ENCODE measurements at places on chromosomes 7 and 10.

DNA sequence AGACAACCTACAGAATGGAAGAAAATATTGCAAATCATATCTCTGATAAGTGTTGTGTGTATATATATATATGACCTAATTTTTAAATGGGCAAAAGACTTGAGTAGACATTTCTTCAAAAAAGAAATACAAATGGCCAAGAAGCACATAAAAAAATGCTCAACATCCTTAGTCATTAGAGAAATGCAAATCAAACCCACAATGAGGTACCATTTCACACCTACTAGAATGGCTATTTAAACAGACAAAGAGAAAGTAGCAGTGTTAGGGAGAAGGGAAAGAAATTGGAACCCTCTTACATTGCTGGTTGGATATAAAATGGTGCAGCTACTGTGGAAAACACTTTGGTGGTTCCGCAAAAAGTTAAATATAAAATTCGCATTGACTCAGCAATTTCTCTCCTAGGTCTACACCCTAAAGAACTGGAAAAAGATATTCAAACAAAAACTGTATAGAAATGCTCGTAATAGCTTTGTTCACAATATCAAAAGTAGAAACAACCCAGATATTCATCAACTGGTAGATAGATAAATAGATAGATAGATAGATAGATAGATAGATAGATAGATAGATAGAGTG lies 16.3 kb downstream of the ACSL5 start:
- DNase-seq = no peak

- no peak for DNase-seq
These were observed 36.7 kb downstream of the PFKFB3 start for GRCh38 chr10:6239213-6239991.

GRCh38 chr7:133376514-133376913 lies 123.6 kb downstream of the EXOC4 start:
- no peak for DNase-seq

DNA sequence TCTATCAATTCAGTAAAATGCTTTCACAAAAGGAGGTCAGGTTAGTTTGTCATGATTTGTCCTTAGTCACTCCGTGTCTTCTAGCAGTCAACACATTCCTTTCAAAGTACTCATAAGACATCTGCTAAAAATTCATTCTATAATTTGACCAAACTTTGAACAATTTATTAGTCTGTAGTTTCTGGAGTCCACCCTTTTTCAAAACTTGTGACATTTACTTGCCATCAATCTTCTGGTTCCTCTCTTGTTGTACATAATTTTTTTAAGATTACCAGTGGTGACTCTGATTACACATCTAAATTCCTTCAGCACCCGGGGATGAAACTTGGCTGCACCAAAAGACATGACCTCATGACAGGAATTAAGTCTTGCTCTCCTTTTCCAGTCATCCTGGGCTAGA lies 130.1 kb downstream of the NEBL start:
- no peak for DNase-seq

DNA sequence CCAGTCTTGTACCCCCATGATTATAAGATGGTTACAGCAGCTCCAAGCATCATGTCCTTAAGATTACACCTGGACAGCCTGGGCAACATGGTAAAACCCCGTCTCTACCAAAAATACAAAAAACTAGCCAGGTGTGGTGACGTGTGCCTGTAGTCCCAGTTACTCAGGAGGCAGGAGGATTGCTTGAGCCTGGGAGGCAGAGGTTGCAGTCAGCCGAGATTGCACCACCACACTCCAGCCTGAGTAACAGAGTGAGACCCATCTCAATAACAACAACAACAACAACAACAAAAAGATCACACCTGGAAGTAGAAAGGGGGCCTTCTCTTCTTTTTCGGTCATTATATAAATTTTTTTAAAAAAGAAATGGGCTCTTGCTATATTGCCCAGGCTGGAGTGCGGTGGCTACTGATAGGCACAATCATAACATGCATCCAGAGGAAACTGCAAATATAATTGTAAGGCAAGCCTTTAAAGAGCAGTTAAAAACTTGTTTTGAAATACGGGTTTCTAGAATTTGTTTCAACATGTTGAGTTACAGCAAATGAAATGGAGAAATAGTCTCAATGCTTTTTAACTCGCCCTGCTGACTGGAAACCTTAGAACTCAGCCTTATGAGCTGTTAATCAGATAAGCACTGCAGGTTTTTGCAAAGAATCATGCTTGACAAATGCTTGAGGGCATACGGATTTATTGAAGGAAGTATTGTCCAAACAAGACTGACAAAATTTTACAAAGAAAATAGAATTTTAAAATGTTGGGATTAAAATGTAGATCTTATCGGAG lies 4.7 kb upstream of the ENTPD7 start:
- DNase-seq = no peak

- no peak for DNase-seq
These were observed 59.6 kb upstream of the PITRM1 start for GRCh38 chr10:3231951-3232730.

DNA sequence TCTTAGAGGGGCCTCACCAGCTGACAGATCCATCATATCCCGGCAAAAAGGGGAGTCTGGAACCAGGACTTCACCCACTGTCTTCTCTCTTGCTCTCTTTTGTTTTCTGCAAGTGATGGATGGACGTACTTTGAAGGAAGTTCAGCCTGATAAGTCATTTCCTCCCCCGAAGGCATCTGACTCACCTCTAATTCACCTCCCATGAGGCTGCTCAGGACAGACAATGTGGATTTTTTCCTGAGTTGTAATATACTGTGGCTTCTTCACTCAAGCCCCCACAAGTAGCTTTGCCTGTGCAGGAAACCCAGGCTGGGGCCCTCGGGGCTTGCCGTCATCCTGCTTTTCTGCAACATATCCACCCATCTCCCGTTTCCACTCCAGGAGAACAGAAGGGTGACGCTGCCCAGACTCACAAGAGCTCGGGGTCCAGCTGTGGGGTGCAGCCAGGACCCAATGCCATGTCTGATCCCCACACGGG lies 70.4 kb downstream of the ASB13 start:
- DNase-seq = no peak

GRCh38 chr7:25803117-25803887 lies 348.7 kb upstream of the NFE2L3 start:
- DNase-seq = no peak

- DNase-seq = no peak
These were observed 89.4 kb downstream of the SH3PXD2A start for GRCh38 chr10:103765981-103766380.

DNA sequence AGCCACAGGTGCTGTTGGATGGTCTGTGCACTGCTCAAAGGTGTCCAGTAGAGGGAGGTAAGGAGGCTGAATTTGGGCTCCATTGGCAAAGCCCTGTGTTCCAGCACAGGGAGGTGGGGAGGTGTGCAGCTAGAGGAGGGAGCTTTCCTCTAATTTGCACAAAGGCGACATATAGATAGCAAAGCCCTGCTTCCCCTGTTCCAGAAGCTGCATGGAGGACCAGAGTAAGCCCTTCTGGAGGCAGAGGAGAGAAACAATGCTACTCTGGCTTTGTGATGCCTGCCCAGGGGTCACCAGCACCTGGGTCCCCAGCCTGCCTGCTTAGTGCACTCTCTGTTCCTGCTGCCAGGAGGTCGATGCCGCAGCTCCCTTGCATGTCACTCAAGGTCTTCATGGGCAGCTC lies 3.4 kb upstream of the ARHGAP22 start:
- peak; percentile 5 for DNase-seq

GRCh38 chr7:70712942-70713341 lies 419.0 kb upstream of the GALNT17 start:
- no peak for DNase-seq

- no peak for DNase-seq
These were observed 221.8 kb upstream of the PPP1R3A start for GRCh38 chr7:114140561-114140960.

- DNase-seq = no peak
These were observed 8.1 kb downstream of the SGMS1 start for GRCh38 chr10:50615658-50616057.

DNA sequence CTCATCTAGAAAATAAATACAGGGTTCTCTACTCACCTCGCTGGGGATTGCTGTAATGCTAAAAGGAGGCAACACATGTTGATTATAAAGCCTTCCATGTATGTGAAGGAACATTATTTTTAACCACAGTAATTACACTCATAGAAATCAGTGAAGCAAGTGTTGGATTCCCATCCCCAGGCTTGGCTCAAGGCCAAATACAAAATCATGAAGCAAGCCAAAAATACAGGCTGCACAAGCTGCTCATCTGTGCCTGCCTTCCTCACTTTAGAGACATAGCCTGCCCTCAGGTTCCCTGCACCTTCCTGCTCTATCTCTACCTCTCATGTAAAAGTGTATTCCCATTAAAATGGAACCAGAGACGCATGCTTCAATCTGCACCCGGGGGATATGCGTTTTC lies 1077.1 kb upstream of the C7orf33 start:
- peak; percentile 12 for DNase-seq

DNA sequence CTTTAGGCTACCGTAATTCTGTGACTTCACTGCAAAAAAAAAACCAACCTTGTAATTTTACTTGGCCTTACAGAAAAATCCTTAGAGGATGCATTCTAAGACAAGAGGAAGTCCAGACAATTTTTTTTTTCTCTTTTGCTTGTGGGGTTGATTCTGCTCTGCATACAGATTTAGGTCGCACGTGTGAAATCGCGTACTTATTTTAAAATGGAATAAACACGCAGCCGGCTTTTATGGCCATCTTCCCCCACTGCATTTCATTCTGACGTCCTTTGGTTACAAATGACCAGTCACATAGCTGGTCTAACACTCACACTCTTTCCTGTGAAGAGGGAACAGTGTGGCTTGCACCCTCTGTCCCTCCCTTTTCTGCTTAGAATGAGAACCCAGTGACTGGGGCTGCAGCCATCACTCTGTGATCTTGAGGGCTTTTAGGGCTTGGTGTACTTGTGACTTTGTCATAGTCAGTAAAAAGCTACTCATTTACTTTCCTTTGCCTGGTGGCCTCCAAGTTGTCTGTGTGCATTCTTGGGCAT lies 63.6 kb upstream of the CARD11 start:
- DNase-seq = no peak

- no peak for DNase-seq
These were observed 3.9 kb downstream of the HPS6 start for GRCh38 chr10:102069071-102069470.

All from NCI-H2081 (cell line).